A172 (cell line): ENCODE measurements at places on chromosomes 6 and 20.

DNA sequence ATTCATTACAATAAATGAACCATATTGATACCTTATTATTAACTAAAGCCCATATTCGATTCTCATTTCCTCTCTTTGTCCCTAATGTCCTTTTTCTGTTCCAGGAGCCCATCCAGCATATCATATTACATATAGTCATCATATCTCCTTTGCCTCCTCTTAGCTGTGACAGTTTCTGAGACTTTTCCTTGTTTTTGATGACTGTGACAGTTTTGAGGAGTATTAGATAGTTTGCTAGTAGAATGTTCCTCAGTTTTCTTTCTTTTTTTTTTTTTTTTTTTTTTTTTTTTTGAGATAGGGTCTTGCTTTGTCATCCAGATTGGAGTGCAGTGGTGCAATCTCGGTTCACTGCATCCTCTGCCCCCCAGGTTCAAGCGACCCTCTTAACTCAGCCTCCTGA, 61.6 kb downstream of the TIAM2 start:
- DNase-seq = no peak

GRCh38 chr6:107845777-107846176, 21.7 kb upstream of the SCML4 start:
- DNase-seq = no peak

GRCh38 chr6:116445102-116445501, 16.1 kb upstream of the CALHM6 start:
- DNase-seq = no peak

GRCh38 chr20:33612001-33612400, 50.1 kb upstream of the C20orf144 start:
- no peak for DNase-seq

DNA sequence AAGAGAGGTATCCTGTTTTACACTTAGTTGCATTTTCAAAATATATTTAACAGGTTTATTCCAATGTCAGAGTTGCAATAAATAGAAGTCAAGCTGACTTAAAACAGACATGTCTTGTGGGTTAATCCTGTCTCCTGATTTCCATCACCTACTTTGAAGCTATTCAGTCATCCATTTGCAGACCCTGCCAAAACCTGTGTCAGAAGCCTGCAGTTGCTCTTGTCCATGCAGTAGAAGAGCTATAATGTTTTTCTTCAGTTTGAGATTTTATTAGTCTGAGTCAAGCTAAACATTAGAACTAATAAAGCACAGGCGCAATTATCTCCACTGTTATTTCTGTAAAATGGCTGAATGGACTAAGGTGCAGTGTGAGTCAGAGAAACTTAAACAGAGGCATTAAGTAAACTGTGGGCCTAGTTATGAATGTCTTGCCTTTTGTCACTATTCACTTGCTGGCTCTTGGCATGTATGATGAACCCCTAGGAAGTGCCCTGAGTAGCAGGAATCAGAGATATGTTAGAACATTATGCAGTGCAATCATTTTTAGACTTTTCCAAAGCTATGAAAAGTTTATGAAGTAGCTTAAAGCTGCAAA, 11.0 kb upstream of the HDGFL1 start:
- no peak for DNase-seq

GRCh38 chr6:158316022-158316421, 3.8 kb downstream of the TULP4 start:
- DNase-seq = peak; percentile 14

GRCh38 chr6:150403458-150404246, 34.8 kb downstream of the IYD start:
- DNase-seq = peak; percentile 72

GRCh38 chr20:3203315-3204123, 963 bp downstream of the DDRGK1 start:
- peak; percentile 28 for DNase-seq

DNA sequence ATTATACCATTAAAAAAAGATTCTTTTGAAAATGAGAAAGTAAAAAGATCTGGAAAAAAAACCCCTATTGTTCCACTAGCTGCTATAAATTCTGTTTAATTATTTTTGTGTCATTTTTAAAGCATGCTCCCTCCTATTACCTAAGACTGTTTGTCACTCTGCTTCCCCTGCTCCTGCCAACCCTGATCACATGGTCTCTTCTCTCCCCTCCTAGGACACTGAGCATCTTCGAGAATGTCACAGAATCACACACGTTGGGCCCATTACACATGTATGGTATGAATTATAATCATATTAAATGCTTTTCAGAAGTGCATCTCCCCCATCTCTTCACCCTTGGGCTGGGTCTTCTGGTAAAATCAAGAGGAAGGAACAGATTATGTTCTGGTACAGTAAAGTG, 6.2 kb downstream of the SNAP91 start:
- DNase-seq = no peak

- no peak for DNase-seq
Observed at GRCh38 chr6:34246563-34247391, 2.0 kb downstream of the SMIM29 start.

DNA sequence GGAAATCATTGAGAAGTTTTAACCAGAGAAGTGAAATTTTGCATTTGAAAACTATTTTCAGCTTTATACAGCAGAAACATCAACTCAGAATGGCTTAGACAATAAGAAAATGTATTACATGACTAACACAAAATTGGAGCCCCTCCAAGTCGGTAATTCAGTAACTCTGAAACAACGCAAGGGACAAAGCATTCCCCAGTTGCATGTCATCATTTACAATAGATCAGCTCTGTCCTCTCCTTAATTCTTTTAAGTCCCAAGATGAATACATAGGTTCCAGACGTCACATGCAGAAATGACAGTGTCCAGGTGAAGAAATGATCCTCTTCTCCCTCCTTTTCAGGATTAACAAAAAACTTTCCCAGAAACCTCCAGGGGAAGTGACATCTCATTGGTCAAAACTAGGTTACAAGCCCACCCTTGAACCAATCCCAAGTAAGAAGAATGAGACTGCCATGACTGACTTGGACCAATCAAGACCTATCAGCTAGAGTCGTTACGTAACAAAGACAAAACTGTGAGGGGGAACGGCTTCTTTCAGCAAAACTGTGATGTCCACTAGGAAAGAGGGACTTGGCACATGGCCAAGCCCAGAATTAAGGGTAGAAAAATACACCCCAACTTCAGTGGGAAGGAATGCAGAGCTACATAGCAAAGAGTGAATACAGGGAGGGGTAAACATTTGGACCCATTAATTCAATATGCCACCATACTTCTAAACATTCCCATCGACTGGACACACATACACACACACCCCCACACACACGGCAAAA, 149.8 kb upstream of the PRND start:
- no peak for DNase-seq

- no peak for DNase-seq
Observed at GRCh38 chr6:138393871-138394783, 9.9 kb upstream of the HEBP2 start.

- DNase-seq = no peak
Observed at GRCh38 chr6:20364327-20364726, 37.4 kb upstream of the E2F3 start.

DNA sequence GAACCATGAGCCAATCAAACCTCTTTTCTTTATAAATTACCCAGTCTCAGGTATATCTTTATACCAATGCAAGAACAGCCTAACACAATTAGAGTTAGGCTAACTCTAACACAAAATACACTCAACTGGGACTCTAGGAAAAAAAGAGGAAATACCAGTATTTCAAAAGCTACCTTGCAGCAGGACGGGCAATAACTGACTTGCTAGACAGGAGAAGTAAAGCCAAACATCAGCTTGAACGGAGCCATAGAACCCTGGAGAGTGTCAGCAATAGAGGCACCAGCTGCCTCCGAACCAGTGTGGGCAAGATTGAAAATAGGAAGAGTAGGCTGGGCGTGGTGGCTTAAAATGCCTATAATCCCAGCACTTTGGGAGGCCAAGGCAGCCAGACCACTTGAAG, 162.0 kb upstream of the SOX4 start:
- no peak for DNase-seq

GRCh38 chr6:101263596-101263995, 129.9 kb upstream of the GRIK2 start:
- DNase-seq = no peak

GRCh38 chr6:42028234-42029061, 21.9 kb upstream of the TAF8 start:
- peak; percentile 86 for DNase-seq

DNA sequence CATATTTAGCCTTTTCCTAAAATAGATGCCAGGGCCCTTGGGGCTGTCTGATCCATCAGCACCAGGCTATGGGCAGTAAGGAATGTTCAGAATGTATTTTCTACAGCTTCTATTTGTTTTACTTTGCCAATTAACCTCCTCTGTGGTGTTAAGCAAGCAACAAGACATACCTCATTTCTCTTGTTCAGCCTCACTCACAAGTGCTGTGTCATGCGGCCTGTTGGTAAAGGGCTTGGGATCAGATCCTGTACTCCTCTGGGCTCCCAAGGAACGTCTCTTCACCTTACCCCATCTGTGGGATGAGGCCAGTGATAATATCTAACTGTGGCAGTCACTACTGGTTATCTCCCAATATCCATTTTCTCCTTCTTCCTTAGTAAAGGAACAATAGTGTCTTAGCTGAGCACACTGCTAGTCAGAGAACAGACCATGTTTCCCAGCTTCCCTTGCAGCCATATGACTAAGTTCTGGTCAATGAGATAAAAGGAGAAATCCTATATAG, 7.0 kb upstream of the DSTN start:
- DNase-seq = peak; percentile 88

DNA sequence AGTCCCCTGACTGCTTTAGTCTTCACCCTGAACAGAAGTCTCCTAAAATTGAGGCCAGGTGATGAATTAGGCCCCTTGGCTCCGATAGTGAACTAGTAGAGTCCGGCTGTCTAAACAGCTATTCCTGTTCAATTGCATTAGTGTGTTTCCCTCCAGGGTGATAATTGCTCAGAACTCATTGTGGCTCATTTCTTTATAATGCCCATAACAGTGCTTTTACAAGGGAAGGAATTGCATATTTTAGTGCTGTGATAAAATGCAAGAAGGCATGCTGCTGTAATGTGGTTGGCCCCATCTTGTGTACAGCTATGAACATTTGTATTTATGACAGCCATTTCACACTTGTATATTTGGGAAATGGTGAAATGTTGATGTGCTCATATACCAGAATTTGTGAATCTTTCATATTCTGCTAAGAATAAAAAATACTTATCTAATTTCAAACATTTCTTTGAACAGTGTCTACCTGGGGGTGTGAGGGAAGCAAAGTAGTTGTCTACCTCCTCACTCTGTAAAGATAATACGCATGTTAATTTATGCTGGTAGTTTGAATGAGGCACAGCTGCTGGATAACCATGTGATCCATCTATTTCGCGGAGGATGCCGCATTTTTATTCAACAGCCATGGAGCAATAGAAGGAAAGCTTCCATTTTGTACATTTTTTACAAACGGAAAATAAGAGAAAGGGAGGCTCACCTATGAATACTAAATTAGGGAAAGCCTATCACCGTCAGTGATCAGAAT, 451.4 kb downstream of the NKAIN2 start:
- DNase-seq = no peak

DNA sequence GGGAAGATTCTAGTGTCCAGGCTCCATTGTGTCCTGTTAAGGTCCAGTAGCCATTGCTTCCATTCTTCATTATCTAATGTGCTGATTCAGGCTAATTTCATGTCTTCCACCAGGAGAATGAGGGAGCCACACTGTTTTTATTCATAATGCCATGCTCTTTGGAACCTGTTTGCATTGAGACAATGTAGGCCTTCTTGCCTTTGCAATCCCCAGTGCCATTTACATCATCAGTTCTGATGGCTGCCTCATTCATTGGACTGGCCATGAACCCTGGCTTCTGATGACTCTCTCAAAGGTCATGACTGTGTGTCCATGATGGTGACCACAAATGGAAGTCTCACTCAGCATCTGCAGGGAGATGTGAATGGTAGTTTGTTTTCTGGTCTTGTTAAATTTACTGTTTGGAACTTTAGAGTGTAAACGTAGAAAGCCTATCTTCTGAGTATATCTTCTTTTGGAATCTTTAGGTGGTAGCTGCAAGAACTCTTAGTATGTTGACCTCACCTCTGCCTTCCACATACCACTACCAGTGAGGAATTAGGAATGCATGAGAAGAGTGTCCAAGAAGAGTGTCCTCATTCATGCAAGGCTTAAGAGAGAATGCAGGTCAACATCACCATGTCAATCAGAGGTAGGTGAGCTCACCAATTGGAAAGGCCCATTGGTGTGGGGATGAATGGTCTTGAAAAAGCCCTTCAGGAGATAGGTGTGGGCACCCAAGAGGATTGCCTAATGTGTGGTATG, 42.9 kb upstream of the ZFP64 start:
- no peak for DNase-seq

- DNase-seq = no peak
Observed at GRCh38 chr6:110786271-110786670, 29.0 kb downstream of the CDK19 start.
